Smooth muscle cell of the pulmonary artery (primary cell): ENCODE measurements at places on chromosomes 16 and 17. TPM values are rescaled to one million over a fixed set of nuclear protein-coding genes. Genes with fewer than 3 reads are reported as not detected.

The C16orf92 gene
- total RNA-seq = not detected in 2 replicates

The ARHGAP44 gene
- total RNA-seq = 1.7 and 5.7 TPM in 2 replicates

The XAF1 gene
- 20.0 and 37.0 TPM in 2 replicates for total RNA-seq

The CDH8 gene
- 0.10 and 0.13 TPM in 2 replicates for total RNA-seq

The CTRB1 gene
- not detected in 2 replicates for total RNA-seq

The HOXB2 gene
- total RNA-seq = 7.5 and 12.0 TPM in 2 replicates

The WFDC1 gene
- total RNA-seq = 4.9 and 25.1 TPM in 2 replicates

The SLC35G6 gene
- not detected in 2 replicates for total RNA-seq

The KRTAP1-5 gene
- 0.72 and 1.6 TPM in 2 replicates for total RNA-seq

The MYH1 gene
- not detected in 2 replicates for total RNA-seq

The PRSS27 gene
- total RNA-seq = 0.69 and 0.72 TPM in 2 replicates

The PIGW gene
- total RNA-seq = 4.9 and 6.1 TPM in 2 replicates

The SLC9A5 gene
- 3.4 and 4.2 TPM in 2 replicates for total RNA-seq

The HSD17B2 gene
- not detected in 2 replicates for total RNA-seq

The KRTAP4-6 gene
- total RNA-seq = not detected in 2 replicates

The RAB26 gene
- total RNA-seq = 1.2 and 3.1 TPM in 2 replicates

The SCGB1C2 gene
- total RNA-seq = not detected in 2 replicates

The TMEM106A gene
- total RNA-seq = 5.5 and 6.5 TPM in 2 replicates

The HBA2 gene
- not detected in 2 replicates for total RNA-seq

The ZFP3 gene
- total RNA-seq = 0.92 and 1.6 TPM in 2 replicates

The FBXW10 gene
- 0.03 TPM in 1 of 2 replicates, not detected in the other for total RNA-seq

The PROCA1 gene
- total RNA-seq = 0.85 and 1.6 TPM in 2 replicates

The ABCC1 gene
- total RNA-seq = 154 and 223 TPM in 2 replicates

The DHRS7B gene
- total RNA-seq = 12.6 and 18.3 TPM in 2 replicates

The NEUROD2 gene
- not detected in 2 replicates for total RNA-seq

The SDR42E2 gene
- not detected in 2 replicates for total RNA-seq

The ATP2A3 gene
- 1.3 and 2.4 TPM in 2 replicates for total RNA-seq

The TP53TG3F gene
- total RNA-seq = not detected in 2 replicates

The TNRC6C gene
- 7.6 and 7.8 TPM in 2 replicates for total RNA-seq

The TUBG1 gene
- 23.8 and 37.4 TPM in 2 replicates for total RNA-seq

The C17orf58 gene
- 8.2 and 11.7 TPM in 2 replicates for total RNA-seq

The CDH3 gene
- total RNA-seq = 0.66 and 1.1 TPM in 2 replicates

The TEKT1 gene
- total RNA-seq = not detected in 2 replicates
